ENCODE measurements at places on chromosomes 12 and 14.

- no peak for DNase-seq
Observed at GRCh38 chr14:60710494-60710893, 13.7 kb downstream of the SIX4 start.

DNA sequence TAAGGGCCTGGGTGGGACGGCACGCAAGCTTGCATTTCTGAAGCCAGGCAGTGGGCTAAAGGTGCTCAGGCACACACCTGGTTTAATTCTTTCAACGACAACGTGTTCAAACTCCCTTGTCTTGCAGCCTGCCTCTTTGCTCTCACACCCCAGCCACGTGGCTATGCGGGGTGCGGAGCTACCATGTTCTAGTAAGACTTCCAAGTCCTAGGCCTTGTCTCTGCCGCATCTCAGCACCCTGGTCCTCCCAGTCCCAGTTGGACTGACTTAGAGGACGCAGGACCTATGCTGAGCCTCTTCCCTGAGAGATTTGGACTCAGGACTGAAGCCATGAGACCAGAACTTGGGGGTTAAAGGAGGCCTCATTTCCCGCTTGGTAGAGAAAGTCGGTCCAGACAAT is 62.2 kb downstream of the CLMN start:
- DNase-seq = no peak

DNA sequence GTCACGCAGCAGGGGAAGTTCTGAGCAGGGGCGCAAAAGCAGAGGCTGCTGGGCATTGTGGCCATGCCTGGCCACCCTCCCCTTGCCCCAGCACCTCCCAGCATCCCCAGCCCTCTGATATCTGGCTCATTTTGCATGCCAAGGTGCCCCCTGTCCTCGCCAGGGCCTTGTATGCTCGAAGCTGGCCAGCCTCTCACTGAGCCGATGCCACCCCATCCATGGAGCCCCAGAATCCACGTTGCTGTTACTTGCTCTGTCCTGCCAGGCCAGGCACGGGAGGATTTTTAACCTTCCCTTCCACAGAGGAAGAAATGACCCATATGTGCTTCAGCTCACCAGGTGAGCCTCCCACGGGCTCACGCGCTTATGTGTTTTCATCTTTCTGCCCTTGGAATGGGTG is 413.4 kb downstream of the BCL11B start:
- DNase-seq = no peak

DNA sequence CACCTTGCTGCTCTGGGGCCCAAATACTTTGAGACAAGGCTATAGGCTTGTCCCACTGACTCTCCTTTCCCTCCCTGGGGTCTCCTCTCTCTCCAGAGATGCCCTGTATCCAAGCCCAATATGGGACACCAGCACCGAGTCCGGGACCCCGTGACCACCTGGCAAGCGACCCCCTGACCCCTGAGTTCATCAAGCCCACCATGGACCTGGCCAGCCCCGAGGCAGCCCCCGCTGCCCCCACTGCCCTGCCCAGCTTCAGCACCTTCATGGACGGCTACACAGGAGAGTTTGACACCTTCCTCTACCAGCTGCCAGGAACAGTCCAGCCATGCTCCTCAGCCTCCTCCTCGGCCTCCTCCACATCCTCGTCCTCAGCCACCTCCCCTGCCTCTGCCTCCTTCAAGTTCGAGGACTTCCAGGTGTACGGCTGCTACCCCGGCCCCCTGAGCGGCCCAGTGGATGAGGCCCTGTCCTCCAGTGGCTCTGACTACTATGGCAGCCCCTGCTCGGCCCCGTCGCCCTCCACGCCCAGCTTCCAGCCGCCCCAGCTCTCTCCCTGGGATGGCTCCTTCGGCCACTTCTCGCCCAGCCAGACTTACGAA is 3.1 kb downstream of the NR4A1 start:
- no peak for DNase-seq

- DNase-seq = peak; percentile 18
Observed at GRCh38 chr12:51482929-51483697, 58.5 kb downstream of the SLC4A8 start.

- no peak for DNase-seq
Observed at GRCh38 chr12:14278294-14278953, 87.1 kb upstream of the ATF7IP start.

DNA sequence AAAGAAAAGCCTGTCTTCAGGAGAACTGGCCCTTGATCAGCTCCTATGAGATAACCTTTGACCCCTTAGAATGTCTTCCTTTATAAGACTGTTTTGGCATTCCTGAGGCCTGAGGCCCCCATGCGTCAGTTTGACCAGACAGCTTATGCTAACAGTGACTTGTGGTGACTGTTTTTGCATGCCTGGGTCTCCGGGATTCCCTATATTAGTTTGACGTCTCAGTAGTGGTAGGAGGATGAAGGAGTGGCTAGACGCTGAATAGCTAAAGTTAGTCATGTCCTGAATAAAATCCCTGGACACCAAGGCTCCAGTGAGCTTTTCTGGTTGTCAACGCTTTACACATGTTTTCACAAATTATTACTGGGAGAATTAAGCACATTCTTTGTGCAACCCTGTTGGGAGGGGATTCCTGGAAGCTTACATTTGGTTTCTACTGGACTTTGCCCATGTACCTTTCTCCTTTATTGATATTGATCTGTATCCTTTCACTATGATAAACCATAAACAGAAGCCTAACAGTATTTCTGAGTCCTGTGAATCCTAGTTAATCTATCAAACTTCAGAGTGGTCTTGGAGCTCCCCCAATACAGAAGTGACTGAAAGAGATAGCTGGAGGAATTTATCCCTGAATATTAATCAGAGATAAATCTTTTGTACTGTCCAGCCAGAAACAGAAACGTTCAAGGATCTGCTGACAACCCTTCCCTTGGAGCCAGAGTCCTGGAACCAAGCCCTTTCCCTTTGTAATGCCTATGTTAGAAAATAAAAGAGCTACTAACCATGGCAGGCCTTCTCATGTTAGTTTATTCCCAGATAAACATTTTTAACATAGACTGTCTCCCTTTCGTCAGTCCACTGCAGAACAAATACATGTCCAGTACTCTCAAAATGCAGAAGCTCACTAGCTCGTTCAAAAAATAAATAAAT is 479.2 kb downstream of the RPS29 start:
- no peak for DNase-seq

DNA sequence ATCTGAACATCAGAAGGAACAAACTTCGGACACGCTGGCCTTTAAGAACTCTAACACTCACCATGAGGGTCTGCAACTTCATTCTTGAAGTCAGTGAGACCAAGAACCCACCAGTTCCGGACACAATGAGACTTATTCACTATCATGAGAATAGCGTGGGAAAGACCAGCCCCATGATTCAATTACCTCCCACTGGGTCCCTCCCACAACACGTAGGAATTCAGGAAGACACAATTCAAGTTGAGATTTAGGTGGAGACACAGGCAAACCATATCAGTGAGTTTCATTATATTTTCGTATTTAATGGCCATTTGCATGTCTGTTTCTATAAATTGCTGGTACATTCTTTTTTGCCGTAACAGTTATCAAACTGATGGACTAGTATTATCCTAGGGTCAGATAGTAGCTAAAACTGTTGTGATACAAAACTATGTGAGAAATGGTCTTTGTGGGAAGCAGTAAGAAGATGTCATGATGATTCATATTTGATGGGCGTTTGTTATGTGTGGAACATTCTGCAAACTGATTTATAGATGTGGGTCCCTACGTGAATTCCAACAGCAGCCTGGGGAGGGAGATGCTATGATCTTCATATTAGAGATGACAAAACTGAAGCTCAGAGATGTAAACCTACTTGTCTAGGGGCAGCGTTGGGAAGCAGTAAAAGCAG is 282.4 kb upstream of the TMEM132C start:
- no peak for DNase-seq
